ENCODE measurements at places on chromosomes 5 and 9.
A peak's percentile ranks its signal among the peaks of the same experiment; 100 is the strongest.

- no peak for DNase-seq
Observed at GRCh38 chr5:57780306-57780960, 297.8 kb upstream of the ACTBL2 start.

- no peak for DNase-seq
Observed at GRCh38 chr5:158529454-158529853, 570.3 kb downstream of the EBF1 start.

DNA sequence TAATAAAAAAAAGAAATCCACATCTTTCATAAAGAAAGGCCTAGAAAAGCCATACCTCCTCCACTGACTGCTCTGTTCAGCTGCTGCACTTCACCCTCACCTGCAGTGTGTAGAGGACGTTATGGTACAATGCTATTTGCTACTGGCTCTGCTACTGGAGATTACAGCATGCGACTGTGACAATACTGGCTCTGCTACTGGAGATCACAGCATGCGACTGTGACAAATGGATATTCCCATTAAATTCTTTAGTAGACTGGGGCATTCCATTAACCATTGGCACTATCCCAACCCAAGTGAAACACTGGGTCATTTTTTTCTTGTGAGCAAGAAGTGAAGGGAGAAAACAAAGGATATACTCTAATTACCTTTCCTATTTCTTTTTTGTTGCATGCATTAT lies 1063.5 kb upstream of the DMAC1 start:
- no peak for DNase-seq

- DNase-seq = no peak
Observed at GRCh38 chr9:129027685-129028191, 393 bp downstream of the SH3GLB2 start.

GRCh38 chr9:127004946-127005769 lies 90.6 kb downstream of the RALGPS1 start:
- DNase-seq = peak; percentile 27

DNA sequence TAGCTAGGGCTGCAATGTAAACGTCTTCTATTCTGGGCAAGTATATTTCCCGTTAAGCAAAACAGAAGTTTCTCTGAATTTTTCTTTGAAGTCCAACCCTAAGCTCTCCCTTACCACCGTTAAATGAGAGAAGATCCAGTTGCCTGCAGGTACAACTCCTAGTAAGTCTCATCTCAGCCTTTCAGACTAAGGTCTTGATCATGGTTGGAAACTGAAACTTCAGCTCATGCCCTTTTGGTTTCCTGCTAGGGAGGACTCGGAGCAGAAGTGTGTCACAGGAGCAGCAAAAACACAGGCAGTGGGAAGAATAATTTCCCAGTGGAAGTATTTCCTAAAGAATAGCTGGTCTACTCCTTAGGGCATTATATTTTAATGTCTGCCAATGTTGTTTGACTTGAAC lies 717.9 kb downstream of the PRELID2 start:
- no peak for DNase-seq

DNA sequence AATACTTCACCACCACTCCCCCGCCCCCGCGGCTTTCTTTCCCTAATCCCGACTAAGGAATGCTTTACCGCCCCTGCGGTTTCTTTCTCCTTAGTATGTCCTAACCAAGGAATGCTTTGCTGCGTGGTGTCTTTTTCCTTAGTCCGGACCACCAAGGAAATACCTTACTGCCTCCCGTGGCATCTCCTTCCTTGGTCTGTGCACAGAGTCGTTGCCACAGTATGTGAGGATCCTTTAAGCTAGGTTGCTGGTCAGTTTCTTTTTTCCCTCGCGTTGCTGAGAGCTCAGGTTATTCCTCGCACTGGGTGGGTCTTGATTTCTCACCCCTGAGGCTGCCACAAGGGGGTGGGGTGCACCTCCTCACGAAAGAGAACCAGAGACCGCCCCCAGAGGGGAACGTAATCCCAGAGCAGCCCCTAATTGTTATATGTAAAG lies 309.4 kb downstream of the NR3C1 start:
- no peak for DNase-seq

- DNase-seq = no peak
Observed at GRCh38 chr5:168328814-168329213, 37.4 kb downstream of the WWC1 start.

Measured in stimulated activated CD8-positive, alpha-beta memory T cell treated with anti-CD3 and anti-CD28 coated beads, Interleukin-15, amount 100 ng/mL, for 1 hour (primary cell).